Stimulated activated CD4-positive, alpha-beta T cell treated with anti-CD3 and anti-CD28 coated beads, Interleukin-4, amount 100 ng/mL, for 48 hours (primary cell): ENCODE measurements at places on chromosomes 1 and 21.

DNA sequence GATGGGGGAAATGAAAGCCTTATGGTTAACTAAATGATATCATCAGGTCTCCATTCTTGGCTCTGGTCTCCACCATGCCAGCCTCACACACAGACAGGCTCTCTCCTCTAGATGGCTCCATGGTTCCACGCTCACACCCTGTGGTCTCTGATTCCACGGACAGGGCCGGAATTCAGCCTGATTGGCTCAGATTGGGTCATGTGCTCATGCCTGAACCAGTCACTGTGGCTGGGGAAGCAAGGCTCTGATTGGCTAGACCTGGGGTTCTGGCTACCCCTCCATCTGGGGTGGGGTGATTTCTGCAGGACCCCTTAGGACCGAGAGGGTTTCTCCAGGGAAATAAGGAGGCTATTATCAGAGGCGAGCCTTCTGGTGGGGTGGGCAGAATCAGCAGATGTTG lies 277.0 kb downstream of the PTPRU start:
- no peak for DNase-seq

- no peak for DNase-seq
These were observed 17.6 kb upstream of the PARP1 start for GRCh38 chr1:226425431-226426031.

DNA sequence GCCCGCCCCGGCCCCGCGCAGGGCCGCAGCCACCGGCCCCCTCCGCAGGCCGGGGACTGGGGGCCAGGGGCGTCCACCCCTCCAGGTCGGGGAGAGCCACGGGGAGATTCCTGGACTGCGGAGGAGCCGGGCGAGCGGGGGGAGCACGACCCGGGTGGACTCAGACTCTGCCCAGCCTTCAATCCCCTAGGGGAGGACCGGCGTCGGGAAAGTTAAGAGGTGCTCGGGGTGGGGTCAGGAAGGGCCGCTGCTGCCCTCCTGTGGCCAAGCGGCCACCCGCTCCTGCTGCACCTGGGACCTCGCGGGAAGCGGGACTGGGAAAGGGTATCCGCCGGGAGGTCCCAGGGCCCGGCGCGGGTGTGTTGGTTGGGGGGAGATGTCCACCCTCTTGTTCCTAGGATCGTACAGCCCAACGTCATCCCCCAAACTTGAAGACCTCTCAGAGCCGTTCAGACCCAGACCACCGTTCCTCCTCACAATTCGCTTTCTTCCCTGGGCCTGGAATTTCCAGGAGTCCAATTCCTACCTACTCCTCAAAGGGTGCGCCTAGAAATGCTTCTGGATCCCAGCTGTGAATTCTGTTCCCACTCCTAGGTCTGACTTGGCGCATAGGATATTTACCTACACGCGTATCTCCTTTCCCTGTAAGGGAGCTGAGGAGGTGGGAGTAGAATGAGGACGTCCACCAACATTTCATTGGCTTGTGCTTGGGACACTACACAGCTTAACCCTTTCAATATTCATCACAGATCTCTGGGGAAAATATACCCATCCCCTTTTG lies 484 bp upstream of the RHOC start:
- peak; percentile 58 for DNase-seq

DNA sequence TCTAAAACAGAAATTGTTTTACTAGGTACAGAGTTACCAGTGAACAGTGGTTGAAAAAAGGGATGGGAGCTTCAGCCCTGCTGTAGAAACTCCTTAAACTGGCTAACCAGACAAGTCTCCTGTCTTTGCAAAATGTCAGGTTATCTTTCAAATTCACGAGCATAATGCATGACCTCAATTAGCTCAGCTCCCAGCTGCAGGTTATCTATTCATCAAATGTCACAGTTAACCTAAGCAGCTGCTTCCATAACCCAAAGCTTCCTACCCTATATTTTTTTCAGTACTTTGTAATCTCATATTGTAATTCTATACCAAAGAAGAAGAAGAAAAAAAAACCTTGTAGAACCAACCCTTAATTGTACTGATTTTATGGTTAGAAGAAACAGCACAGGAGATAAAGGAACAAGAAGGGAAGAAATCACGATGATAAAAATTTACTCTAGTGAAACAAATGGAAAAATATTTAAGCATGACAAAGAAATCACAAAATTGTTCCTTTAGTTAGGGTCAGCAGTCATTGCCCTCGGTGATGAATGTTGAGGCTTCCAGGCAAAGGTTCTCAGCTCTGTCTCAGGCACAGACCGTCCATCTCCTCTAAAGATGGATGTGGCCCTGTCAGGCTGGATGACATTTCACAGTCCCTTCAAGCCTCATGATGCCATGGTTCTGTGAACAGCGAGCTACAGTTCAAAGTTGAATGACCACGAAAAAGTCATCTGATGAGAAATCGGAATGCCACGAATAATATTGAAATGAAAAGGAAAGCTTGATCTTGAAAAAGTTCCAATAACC lies 95.9 kb downstream of the PLD5 start:
- DNase-seq: no peak

GRCh38 chr1:193741228-193741627 lies 554.8 kb upstream of the B3GALT2 start:
- DNase-seq: no peak
